ENCODE measurements at places on chromosomes 11 and 22.

GRCh38 chr22:26891429-26891828, 234.0 kb downstream of the MIAT start:
- DNase-seq: no peak

GRCh38 chr11:34957206-34957605, 40.8 kb downstream of the PDHX start:
- DNase-seq: no peak

DNA sequence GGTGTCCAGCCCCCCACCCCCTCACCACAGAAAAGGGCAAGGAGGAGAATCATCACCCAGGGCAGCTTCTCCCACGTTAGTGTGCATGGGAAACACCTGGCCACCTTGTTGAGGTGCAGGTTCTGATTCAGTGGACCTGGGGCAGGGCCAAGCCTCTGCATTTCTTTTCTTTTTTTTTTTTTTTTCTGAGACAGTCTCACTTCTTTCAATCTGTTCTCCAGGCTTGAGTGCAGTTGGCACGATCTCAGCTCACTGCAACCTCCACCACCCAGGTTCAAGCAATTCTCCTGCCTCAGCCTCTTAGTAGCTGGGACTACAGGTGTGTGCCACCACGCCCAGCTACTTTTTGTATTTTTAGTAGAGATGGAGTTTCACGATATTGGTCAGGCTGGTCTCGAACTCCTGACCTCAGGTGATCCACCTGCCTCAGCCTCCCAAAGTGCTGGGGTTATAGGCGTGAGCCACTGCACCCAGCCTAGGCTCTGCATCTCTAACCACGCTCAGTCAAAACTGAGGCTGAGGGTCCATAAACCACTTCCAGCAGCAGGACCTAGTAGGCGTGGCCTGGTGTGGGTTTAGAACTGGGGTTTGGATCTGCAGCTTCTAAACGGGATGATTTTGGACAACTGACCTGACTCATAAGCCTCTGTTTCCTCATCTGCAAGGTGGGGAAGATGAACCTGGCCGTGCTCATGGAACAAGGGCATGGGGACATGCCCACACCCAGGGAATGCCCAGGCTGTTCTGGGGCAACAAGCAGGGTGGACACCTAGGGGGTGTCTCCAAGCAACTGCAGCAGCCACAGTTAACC, 734 bp downstream of the ZP1 start:
- no peak for DNase-seq

DNA sequence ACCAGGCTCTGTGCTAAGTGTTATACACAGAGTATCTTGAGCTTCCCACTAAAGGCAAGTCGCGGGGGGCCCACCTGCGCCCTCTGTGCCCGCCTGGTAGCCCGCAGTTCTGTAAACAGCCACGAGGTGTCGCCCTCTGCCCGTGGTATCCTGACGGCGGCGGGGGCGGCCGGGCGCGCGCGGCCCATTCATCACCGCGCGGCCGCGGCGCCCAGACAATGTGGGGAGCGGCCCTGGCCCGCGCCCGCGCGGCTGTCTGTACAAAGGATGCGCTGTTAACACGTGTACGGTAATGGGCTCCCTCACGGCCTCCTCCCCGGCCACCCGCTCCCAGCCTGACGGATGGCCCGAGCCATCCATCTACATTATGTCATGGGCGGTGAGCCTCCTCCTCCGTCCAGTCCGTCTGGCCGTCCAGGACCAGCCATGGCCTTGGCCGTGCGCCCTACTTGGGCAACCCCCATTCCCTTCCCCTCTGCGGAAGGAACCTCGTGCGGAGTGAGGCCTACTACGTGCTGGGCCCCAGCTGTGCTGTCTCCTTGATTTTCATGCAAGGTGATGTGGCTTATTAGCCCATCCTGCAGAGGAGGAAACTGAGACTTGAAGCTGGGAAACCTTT, 99.4 kb downstream of the MIAT start:
- DNase-seq: peak; percentile 70

DNA sequence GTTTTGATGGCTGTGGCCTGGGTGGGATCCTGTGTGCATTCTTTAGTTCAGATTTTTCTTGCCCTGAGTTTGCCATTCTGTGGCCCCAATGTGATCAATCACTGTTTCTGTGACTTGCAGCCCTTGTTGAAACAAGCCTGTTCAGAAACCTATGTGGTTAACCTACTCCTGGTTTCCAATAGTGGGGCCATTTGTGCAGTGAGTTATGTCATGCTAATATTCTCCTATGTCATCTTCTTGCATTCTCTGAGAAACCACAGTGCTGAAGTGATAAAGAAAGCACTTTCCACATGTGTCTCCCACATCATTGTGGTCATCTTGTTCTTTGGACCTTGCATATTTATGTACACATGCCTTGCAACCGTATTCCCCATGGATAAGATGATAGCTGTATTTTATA, 620 bp downstream of the OR4C16 start:
- DNase-seq: no peak

GRCh38 chr11:103234974-103235373, 125.7 kb downstream of the DYNC2H1 start:
- no peak for DNase-seq

GRCh38 chr11:76767659-76768058, 15.5 kb upstream of the TSKU start:
- no peak for DNase-seq

GRCh38 chr22:41534219-41534618, 10.1 kb downstream of the POLR3H start:
- DNase-seq: no peak

DNA sequence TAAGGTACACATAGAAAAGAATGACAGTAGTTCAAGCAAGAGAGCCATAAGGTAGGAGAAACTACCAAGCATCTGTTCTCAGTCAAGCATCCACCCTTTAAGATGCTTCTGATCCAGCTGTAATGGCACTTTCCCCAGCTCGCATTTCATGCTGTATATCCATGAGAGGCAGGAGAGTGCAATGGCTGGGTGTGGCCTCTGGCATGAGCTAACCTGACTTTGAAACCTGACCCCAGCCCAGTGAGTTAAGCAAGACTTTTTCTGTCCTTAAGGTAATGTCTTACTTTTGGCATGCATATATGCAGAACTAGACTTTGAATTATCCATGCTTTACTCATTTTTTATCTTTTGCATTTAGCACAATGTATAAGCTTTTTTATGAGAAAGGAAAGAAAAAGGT, 79.8 kb upstream of the CNTN5 start:
- DNase-seq: no peak

GRCh38 chr22:27492566-27493201, 308.9 kb downstream of the MN1 start:
- peak; percentile 5 for DNase-seq

GRCh38 chr11:70606951-70607330, 208.6 kb downstream of the CTTN start:
- no peak for DNase-seq

DNA sequence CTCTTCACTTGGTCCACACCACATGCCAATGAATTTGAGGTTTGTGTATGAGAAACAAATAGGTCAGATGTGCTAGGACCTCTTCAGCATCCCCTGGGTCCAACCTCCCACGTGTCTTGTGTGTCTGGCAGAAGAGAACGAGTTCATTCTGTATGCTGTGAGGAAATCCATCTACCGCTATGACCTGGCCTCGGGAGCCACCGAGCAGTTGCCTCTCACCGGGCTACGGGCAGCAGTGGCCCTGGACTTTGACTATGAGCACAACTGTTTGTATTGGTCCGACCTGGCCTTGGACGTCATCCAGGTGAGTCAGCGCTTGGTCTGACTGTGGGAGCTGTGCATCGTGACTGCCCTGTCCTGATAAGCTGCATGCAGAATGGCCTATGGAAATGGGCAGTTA, 101.0 kb upstream of the SORL1-AS1 start:
- DNase-seq: peak; percentile 90

GRCh38 chr11:11263238-11264005, 89.6 kb downstream of the CSNK2A3 start:
- DNase-seq: peak; percentile 17

DNA sequence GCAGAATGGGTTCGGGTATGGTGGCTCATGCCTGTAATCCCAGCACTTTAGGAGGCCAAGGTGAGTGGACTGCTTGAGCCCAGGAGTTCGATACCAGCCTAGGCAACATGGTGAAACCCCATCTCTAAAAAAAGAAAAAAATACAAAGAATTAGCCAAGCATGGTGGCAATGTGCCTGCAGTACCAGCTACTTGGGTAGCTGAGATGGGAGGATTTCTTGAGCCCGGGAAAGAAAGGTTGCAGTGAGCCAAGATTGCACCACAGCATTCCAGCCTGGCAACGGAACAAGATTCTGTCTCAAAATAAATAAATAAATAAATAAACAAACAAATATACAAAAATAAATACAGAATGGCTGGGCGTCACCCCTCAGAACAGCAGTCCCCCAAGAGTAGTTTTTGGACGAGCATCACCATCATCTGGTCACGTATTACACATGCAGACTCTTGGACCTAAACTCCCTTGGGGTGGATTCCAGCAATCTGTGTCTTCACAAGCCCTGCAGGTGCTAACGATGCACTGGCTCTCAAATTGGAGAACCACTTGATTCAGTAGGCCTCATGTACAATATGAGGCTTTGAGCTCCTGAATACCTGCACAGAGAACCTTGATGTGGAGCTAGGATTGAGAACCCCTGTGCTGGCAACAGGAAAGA, 33.5 kb downstream of the CLMP start:
- DNase-seq: no peak

- DNase-seq: peak; percentile 78
Observed at GRCh38 chr11:102564110-102564509, 33.6 kb upstream of the MMP7 start.

DNA sequence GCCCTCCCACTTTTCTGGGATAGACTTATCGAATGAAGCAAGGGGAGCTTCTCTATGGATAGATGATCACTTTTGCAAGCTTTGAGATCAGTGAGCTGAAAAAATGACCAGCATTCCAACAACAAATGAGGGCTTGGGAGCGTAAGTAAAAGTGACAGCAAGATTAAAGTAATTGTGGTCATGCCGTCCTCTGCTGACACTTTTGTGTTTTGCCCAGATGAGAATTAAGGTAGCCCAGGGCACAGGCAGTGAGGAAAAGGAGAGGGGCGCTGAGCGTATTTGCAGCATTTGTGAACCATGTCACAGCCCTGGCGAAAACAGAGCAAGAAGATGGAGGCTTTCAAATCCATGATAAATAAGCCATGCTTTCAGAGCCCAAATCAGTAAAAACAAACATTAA, 24.6 kb upstream of the TMA7B start:
- no peak for DNase-seq

DNA sequence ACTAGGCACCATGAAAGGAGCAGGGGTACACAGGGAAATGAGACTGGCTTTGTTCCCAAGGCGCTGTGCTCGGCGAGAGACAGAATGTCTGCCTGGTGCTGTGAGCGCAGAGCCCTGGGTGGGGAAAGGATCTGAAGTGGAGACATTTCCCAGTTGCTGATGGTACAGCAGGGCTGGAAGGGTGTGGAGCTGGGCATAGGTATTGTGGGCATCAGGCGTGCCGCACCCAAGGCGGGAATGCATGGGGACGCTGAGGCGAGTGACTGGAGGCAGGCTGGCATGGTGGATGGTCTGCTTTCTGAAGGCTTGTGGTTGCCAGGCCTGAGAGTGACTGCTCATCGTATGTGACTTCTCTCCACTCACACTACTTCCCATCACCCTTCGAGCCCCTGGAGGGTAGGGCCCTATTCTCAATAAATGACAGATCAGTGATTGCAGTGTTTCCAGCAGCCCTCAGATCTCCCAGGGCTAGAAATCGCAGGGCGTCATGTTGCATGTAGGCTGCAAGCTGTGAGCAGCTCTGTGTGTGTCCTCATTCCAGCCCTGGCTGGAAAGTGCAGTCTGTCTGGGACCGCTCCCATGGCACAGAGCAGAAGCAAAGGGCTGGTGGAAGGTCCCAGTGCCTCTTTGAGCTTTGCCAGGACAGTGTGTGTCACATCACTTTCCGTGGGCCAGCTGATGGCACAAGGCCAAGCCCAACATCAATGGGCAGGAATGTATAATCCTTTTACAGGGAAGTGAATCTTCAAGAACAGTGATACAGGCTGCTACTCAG, 67.7 kb downstream of the TBC1D22A start:
- no peak for DNase-seq

- DNase-seq: no peak
Observed at GRCh38 chr11:79375818-79376550, 64.8 kb downstream of the TENM4 start.

GRCh38 chr11:3044004-3044403, 13.2 kb downstream of the CARS1 start:
- no peak for DNase-seq

DNA sequence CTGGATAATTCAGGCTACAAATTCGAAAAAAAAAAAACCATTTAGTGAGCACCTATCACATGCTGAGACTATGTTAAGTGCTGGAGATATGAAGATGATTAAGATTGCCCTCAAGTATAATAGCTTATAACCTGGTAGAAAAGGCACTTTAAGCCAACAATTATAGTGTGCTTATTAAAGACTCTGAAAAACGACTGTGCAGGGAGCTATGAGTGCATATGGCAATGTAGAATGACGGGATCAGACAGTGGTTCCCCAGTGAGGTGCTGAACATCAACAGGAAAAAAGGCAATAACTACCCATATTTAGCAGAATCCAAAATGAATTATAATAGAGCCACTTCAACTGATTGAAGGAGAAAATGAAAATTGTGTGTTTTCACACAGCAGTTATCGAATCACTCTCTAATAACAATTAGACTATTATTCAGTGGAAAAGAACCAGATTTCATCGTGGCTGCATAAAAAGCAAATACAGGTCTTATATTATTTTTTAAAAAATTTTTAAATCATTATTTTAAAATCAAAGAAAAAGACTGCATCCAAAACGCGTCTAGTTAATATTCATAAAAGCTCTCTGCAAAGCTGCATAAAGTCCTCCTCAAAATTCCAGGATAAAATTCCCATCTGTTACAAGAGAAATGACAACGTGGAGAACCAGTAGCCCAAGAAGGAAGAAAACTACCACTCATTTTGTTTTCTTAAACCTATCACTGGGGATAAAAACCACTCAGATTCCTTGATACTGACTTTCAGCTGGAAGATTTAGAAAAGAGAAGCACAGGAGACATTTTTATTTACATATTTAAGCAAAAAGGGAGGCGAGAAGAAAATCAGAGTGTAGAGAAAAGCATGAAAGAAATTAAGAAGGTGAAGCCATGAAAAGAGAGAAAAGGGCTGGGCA, 1.1 kb downstream of the MTMR2 start:
- DNase-seq: no peak

DNA sequence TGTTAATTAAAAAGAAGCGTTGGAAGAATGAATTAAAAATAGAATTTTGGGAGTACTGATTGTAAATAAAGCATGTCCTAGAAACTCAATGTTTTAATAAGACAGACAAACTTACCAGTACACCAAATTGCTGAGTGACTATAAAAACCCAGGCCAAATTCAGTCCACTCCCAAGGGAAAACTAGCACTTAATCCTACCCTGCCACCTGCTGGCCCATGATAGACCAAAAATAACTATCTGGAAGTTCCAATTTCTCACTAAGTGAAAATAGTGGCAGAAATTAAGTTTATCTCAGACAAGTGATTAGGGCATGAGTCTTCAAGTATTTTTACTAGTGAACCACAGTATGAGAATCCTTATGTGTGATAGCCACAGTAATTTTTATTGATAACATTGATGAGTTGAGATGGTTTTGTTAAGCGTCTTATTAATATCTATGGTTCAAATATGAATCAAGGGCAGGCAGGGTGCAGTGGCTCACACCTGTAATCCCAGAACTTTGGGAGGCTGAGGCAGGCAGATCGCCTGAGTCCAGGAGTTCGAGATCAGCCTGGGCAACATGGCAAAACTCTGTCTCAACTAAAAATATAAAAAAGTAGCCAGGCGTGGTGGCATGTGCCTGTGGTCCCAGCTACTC, 9.8 kb upstream of the DDX10 start:
- DNase-seq: peak; percentile 41

Data from small intestine (tissue), 16 donors.